ENCODE measurements at places on chromosomes 5 and 9.

DNA sequence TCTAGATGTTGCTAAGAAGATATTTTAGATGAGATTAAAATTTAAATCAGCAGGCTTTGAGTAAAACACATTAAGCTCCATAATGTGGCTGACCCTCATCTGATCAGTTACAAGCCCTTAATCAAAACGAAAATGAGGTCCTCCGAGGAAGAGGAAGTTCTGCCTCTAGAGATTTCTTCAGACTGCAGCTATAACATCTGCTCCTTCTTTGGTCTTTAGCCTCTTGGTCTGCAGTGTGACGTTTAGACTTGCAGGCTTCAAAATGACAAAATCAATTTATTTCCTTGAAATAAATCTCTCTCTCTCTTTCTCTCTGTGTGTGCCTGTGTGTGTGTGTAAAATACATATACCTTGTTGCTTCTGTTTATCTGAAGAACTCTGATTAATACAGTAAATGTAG is 1429.8 kb upstream of the CDH9 start:
- DNase-seq: no peak

DNA sequence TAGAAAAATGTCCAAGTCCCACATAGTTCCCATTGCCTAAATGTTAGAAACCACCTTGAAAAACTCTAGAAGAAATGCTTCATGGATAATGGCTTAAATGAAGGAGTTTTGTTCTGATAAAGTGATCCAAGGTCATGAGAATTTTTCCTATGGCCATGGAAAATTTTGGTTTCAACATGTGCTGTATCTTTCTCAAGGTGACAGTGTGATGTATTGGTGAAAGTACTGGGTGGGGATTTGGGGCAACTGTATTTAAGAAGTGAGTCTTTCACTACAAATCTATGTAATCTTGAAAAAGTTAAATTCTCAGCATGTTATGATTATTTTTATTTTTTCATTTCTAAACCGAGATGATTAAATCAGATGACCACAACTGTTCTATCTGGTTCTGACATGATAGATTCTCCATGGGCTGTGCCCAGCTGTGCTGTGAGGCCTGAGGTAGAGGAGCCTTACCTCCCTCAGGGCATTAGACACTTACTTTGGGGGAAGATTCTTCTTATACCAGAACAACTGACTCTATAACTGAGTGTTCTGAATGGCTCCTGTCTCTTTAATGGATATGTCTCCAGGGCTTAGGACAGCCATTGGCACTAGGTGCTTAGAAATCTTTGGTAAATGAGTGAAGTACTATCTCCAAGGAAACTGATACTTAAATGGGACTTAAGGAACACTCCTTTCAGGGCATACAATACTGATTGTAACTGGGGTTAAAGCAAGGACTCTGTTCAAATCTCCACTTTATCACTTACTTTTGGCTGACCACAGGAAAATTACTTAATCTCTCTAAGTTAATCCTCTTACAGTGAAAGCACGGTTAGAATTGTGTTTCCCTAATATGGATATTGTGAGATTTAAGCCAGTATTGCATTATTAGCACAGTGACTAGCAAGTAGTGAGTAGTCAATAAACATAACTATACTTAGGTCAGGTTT is 397.4 kb upstream of the MEF2C start:
- no peak for DNase-seq

DNA sequence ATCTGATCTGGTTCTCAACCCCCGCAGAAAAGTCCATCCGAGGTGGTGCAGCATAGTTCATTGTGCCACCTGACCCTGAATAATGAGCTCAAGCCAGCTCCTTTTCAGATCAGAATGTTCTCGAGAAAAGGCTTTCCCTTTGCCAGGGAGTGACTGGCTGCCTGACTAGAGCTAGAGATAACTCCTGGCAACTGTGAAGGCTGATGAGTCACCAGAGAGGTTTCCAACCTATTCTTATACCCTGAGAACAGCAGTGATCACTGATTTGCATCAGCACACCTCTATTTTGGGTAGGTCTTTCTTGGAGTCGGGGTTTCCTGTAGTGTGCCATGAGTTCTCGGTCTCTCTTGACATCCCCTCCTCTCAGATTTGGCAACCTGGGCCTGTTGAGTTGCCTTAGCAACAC is 127.9 kb downstream of the PIK3R1 start:
- DNase-seq: no peak

DNA sequence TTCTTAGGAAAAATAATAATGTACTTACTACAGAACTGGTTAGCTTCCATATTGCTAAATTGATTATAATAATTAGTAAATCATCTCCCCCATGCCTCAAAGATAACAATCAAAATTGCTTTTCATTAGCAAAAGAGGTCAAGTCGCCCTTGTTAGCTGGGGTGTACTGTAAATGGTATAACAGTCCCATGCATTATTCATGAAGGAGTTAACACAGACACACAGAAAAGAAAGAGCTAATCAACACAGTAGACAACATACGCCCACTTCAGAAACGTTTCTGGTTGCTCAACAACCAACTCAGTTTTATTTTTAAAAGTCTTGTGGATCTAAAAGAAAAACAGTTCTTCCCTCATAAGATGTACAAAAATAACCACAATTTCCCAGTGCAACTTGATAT is 100.2 kb downstream of the MPDZ start:
- DNase-seq: no peak

DNA sequence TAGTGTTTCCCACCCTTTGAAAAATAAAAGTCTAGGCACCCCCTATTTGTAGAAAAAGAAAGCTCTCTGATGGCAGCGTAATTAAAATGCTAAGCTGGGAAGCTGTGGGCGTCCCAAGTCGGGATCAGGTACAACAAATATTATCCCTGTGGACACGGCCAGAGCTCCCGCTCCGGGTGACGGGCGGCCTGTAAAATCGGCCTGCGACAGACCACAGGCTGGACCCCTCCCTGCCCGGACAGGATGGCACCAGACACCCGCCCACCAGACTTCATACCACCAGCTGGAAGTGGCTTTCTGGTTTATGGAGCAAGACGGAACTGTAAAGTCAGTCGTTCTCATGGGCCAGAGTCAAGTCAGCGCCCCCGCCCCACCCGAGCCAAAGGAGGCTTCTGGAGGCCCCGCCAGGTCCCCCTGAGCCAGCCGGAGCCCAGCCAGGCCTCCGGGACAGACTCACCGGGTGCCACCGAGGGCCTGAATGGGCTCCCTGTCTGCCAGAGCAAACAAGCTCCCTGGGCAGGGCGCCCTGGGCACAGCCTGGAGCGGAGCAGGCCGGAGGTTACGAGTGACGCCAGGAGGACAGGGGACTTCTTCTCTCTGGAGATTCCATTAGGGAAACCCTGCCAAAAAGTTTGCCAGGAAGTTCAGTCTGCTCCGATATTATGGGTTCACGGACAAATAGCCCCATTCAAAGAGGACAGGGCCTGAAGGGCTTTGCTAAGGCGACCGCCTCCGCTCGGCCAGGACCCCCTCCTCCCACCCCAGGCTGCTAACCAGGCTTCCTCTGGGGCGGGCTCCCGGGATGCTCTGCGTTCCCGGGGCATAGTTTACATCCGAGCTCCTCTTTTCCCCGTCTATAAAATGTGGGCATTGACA is 173.7 kb downstream of the ERCC6L2 start:
- DNase-seq: no peak

GRCh38 chr5:54251981-54252380 is 58.4 kb downstream of the ARL15 start:
- no peak for DNase-seq

- DNase-seq: no peak
Measured at GRCh38 chr9:120877276-120878034, 467 bp upstream of the PHF19 start.

DNA sequence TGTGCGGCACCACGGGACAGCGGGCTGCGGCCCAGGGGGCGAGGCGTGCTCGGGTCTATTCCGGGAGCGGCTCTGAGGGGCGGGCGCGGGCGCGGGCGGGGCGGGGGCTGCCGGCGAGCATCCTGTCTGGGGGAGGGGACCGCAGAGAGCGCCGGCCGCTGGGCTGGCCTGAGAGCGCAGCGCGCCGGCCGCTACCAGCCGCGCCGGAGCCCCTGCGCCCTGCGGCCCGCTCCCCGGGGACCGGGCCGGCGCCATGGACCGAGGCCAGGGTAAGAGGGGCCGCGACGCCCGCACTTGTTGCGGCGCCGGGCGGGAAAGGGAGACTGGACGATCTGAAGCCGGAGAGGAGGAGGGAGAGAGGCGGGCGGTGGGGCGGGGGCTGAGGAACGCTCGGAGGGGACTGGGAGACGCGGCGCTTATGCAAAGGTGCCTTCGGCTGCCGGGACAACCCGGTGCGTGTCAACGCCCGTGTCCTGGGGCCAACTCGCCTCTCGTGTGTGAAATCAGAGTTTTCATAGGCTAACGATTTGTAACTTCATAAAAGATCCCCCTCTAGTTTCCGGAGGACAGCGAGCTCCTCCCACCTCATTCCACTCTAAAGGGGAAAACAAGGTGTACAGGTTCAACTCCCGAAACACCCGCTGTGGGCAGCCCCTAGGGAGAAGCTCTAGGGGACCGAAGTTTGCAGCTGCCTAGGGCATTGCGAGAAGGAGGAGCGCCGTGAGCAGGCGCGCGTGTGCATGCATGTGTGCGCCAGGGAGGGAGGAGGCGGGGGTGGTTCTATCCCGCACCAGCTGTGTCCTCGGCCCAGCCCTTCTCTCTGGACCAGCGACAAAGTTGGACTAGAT is at the start of gene AFAP1L1:
TSS of gene AFAP1L1 (plus strand) at position 144 of the 848 bp plus-strand sequence. CDS start at position 254, 110 bp downstream.
- no peak for DNase-seq

- no peak for DNase-seq
Measured at GRCh38 chr9:13728131-13728530, 448.6 kb upstream of the MPDZ start.

GRCh38 chr5:116520771-116521170 is 53.9 kb downstream of the SEMA6A start:
- no peak for DNase-seq

DNA sequence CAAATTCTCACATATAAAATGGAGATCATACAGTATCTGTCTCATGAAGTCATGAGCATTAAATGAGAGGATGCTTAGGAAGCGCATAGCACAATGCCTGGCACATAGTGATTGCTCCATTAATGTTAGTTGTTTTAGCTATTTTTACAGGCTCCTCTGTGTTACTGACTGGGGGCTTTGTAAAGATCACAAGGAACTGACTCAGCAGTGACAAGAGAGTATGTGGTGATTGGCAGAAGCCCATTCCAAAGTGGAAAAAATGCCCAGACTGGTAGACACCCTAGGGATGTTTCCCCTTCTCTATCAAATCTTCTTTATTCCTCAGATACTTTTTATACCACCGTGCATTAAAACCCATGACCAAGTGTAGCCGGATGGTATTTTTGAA is 33.5 kb downstream of the ABLIM3 start:
- no peak for DNase-seq

DNA sequence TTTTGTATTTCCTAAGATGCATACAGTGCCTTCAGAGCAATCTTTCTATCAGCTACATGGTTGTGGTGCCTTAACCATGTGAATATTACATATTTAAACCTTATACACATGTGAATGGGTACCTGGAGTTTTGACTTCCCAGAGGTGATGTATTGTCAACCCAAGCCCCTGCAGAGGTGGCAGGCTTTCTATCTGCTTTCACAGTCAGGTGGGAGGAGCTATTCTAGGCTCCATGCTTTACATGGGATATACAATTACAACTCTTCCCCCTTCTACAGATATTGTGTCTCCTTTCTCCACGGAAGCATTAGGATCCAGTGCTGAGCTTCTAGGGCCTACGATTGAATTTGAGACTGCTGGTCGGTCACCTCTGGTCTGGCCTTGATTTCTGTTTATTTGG is 89.8 kb upstream of the TUT7 start:
- no peak for DNase-seq

DNA sequence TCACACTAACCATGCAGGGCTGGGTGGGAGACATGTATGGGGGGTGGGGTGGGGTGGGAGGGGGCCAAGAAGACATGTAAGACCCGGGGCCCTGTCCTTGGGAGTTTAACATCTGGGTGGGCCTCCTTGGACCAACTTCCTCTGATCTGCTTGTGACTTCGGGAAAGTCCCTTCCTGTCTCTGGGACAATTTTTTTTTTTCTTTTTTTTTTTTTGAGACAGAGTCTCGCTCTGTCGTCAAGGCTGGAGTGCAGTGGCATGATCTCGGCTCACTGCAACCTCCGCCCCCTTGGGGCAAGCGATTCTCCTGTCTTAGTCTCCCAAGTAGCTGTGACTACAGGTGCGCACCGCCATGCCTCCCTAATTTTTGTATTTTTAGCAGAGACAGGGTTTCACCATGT is 23.8 kb upstream of the IER5L start:
- no peak for DNase-seq

DNA sequence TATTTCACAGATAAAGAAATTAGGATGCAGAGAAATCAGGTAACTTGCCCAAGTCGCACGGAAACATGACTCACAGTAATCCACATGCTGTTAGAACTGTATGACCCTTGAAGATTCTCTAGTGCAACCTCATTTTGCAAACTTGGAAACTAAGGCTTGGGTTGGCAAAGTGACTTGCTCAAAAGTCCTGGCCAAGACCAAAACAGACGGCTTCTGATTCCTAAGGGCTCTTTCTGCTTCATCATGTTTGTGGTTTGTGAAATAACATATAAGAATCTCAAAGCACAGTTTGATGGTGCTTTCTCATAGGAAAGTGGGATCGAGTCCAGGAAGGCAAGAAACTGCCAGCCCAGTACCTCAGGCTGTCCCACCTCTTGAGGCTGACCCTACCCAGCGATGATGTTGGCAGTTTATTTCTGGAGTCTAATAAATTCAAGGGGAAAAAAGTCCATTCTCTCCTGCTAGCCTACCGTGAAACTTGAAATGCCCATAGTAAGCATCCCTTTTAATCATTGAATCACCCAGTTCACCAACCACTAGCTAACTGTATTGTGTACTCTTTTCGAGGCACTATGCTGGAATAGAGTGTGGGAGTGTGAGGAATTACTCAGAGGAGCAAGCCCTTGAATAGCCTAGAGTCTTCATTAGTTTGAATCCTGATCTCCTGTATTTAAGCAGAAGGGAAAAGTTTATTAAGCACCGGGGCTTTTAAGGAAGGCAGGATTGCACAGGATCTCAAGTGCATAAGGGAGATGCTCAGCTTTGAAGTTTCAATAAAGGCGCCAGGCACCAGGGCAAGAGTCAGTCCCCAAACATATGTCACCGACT is 14.1 kb downstream of the CAPSL start:
- no peak for DNase-seq

DNA sequence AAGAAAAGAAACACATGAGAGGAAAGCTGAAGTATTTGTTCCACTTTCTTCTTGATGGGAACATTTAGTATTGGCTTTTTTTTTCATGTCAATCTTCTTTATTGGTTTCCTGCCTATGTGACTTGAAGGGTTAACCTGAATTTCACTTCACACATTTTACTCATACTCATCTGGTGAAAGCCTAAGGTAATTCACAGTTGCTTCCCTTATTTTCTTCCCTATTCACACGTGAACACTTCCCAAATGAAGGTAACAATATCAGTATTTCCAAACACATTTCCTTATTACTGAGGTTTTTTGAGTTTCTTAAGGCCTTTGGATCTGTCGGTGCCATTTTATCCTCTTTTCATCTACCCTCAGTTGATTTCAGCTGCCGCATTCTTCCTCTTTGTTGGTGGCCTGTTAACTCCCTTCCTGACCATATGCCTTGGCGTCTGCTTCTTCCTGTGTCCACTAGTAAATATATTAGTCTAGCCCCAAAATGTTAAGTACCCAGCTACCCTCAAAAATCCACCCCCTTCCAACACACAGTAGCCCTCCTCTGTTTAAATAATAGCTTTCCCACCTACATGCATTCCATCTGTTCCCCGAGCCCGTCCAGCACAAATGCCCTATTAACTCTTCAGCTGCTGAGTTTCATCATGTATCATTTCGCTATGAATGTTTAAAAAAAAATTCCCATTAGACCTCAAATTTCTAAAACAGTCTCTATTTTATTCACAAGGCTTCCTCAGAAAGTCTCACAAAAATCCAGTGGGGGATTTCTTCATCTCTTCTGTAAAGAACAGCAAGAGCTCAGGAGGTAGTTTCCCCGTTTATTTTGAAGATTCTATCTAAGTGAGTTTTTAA is 97.3 kb downstream of the USP20 start:
- DNase-seq: no peak
